ENCODE measurements at places on chromosomes 12 and 14. TPM values are rescaled to one million over a fixed set of nuclear protein-coding genes. Genes with fewer than 3 reads are reported as not detected.

GRCh38 chr14:102893452-102893851, 29.0 kb upstream of the AMN start:
- no peak for DNase-seq
- H3K36me3 ChIP-seq = no peaks in the 10 kb centered on the region
- no peak overlapping the region for H3K4me3 ChIP-seq
- H3K4me1 ChIP-seq = no peaks in the 10 kb centered on the region

DNA sequence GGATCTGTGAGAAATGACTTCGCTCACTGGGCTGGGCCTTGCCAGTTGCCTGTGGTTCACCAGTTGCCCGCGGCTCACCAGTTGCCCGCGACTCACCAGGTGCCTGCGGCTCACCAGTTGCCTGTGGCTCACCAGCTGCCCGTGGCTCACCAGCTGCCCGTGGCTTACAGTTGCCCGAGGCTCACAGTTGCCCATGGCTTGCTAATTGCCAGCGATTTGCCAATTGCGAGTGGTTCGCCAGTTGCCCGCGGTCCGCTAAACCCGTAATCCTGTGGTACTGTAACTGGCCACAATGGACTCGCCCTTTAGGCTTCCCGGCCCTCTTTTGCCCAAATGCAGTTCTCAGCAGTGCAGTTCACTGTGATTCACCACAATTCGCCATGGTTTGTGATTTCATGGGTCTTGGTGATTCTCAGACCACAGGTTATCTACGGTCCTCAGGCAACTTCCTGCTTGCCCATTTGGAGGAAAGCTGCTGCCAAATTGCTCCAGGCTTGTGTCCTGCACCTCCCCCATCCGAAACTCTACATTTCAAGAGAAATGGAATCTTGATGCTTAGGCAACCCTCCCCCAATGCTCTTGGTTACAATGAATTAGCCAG, 15.0 kb upstream of the MEG3 start:
- no peaks in the 10 kb centered on the region for H3K27me3 ChIP-seq
- no peaks in the 10 kb centered on the region for H3K4me1 ChIP-seq
- no peak overlapping the region for H3K27ac ChIP-seq
- no peak overlapping the region for H3K4me3 ChIP-seq
- no peaks in the 10 kb centered on the region for H3K36me3 ChIP-seq
- no peak for DNase-seq

Gene PTGDR
- not detected for total RNA-seq

GRCh38 chr12:88406905-88407304, 173.4 kb downstream of the KITLG start:
- no peaks in the 10 kb centered on the region for H3K4me1 ChIP-seq
- no peaks in the 10 kb centered on the region for H3K36me3 ChIP-seq
- no peak overlapping the region for H3K4me3 ChIP-seq
- no peak overlapping the region for H3K27ac ChIP-seq
- no peak for DNase-seq

DNA sequence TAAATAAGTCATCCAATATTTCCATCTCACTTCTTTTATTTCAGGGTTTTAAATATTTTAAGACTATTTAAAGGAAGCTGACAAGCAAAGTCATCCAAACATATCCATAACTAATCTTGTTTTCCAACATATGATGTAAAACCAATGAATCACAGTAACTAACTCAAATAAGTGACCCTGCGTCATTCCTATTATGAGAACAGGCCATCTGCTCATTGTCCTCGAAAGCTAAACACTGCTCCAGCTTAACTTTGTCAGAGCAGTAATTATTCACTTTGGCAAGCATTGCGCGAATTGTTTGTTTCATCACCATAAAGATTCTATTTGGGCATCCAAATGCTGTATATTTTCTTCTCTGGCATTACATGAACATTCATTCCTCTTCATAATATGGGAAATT, 99.1 kb downstream of the CAPZA3 start:
- H3K4me1 ChIP-seq = no peaks in the 10 kb centered on the region
- DNase-seq = no peak
- no peak overlapping the region for H3K27ac ChIP-seq
- no peak overlapping the region for H3K4me3 ChIP-seq
- no peaks in the 10 kb centered on the region for H3K36me3 ChIP-seq
- H3K27me3 ChIP-seq = no peaks in the 10 kb centered on the region

GRCh38 chr14:63249092-63249491, 44.8 kb downstream of the RHOJ start:
- H3K36me3 ChIP-seq = no peaks in the 10 kb centered on the region
- H3K4me3 ChIP-seq = no peak overlapping the region
- H3K4me1 ChIP-seq = no peaks in the 10 kb centered on the region
- no peak overlapping the region for H3K27ac ChIP-seq

Gene KCNC2
- not detected for total RNA-seq

- no peak for DNase-seq
- H3K27ac ChIP-seq = peak overlapping the region; percentile 85
- H3K27me3 ChIP-seq = no peaks in the 10 kb centered on the region
Observed at GRCh38 chr14:51546603-51547258, 105.0 kb upstream of the FRMD6 start.

Gene TPH2
- total RNA-seq = not detected

Gene SIX4
- total RNA-seq = 17.3 TPM

DNA sequence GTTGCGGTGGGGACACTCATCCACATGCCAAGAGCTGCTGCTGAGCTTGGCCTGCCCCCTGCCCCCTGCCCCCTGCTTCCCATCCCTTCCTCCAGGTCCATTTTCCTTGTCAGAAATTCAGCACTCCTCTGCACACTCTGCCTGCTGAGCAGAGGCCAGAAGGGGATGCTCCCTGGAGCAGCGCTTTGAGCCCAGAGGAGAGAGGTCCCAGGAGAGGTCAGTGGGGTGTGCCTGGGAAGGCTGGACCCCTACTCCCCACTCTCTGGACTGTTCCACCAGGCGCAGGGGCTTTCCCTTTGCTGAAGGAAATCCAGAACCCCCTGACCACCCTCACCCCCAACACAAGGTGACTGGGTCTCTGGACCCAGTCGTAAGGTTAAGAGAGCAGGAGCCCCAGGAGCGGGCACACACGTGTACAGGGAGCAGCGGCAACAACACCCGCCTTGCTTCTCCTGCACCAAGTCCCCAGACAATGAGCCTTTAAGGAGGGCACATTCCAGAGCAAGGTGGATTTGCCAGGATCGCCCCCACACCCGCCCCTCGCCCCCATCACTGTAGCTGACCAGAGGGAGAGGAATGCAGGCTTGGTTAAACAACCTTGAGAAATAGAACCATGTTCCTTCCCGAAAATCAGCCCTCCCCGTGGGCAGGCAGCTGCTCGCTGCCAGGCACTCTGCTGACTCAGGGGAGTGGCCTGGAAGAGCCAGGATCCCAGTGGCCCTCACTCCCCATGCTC, 30.7 kb downstream of the ISCA2 start:
- no peak for DNase-seq
- H3K4me1 ChIP-seq = no peaks in the 10 kb centered on the region
- no peak overlapping the region for H3K4me3 ChIP-seq
- no peaks in the 10 kb centered on the region for H3K36me3 ChIP-seq

Gene LYZ
- total RNA-seq = 1.1 TPM

- DNase-seq = no peak
- H3K27ac ChIP-seq = no peak overlapping the region
- no peak overlapping the region for H3K4me3 ChIP-seq
- H3K27me3 ChIP-seq = no peaks in the 10 kb centered on the region
Observed at GRCh38 chr12:4118017-4118510, 155.5 kb upstream of the CCND2 start.

Gene NINJ2
- total RNA-seq = 1.9 TPM

- peak overlapping the region; percentile 100 for H3K27ac ChIP-seq
- no peaks in the 10 kb centered on the region for H3K36me3 ChIP-seq
- DNase-seq = no peak
- H3K4me3 ChIP-seq = 0 out of 2 replicates have a peak overlapping the region, but pooled peaks have one; percentile 14
Observed at GRCh38 chr12:75724928-75725312, 213.5 kb upstream of the KRR1 start.

Gene FAIM2
- total RNA-seq = 0.49 TPM

DNA sequence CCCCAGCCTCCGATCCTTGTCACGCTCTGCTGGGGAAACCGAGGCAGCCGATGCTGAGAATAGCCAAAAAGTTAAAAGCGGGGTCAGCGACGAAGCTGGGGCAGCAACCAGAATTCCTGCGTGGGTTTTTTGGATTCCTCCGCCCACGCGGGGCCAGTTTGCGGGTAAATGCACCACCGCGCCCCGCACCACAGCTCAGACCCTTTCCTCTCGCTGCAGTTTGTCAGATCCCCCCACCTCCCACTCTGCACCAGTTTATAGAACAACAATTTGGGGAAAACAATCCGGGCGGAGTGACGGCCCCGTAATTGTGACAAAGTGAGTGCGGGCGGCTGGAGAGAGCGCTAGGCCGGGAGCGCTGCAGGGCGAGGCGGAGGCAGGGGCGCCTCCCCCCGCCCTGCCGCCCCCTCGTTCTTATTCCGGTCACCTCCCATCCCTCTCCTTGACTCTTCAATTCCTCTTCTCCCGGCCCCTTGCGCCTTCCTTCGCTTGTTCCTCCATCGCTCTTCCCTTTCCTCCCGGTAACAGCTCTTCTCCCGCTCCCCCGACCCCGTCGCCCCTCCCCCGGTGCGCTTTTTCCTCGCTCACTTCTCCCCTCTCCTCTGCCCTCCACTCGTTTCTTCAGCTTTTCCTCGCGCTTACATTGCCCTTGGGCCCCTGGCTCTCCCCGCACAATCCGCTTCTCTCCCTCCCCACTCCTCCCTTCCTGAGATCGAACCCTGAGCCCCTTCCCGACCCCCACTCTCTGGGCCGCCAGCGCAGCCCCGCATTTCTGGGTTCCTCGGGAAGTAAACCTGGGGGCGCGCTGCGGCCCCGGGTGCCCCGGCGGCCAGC, 646 bp upstream of the DNAJC22 start:
- DNase-seq = no peak
- peaks cover 20% of the 10 kb centered on the region for H3K4me1 ChIP-seq
- H3K27ac ChIP-seq = no peak overlapping the region
- H3K27me3 ChIP-seq = no peaks in the 10 kb centered on the region
- H3K4me3 ChIP-seq = peak overlapping the region; percentile 63
- no peaks in the 10 kb centered on the region for H3K36me3 ChIP-seq

- H3K27ac ChIP-seq = no peak overlapping the region
- H3K4me3 ChIP-seq = no peak overlapping the region
- H3K36me3 ChIP-seq = peaks cover 8% of the 10 kb centered on the region
- peak; percentile 78 for DNase-seq
Observed at GRCh38 chr12:55720894-55721444, 776 bp downstream of the RDH5 start.

Gene CHFR
- 74.0 TPM for total RNA-seq

- no peaks in the 10 kb centered on the region for H3K27me3 ChIP-seq
- H3K4me1 ChIP-seq = peaks cover 28% of the 10 kb centered on the region
- no peak overlapping the region for H3K4me3 ChIP-seq
- H3K36me3 ChIP-seq = no peaks in the 10 kb centered on the region
Observed at GRCh38 chr12:54265364-54265812, 14.5 kb downstream of the CBX5 start.

GRCh38 chr14:100424504-100425428, 101.6 kb downstream of the SLC25A47 start:
- H3K27me3 ChIP-seq = no peaks in the 10 kb centered on the region
- peak overlapping the region; percentile 61 for H3K27ac ChIP-seq
- H3K4me3 ChIP-seq = no peak overlapping the region
- peaks cover 45% of the 10 kb centered on the region for H3K4me1 ChIP-seq
- no peaks in the 10 kb centered on the region for H3K36me3 ChIP-seq

DNA sequence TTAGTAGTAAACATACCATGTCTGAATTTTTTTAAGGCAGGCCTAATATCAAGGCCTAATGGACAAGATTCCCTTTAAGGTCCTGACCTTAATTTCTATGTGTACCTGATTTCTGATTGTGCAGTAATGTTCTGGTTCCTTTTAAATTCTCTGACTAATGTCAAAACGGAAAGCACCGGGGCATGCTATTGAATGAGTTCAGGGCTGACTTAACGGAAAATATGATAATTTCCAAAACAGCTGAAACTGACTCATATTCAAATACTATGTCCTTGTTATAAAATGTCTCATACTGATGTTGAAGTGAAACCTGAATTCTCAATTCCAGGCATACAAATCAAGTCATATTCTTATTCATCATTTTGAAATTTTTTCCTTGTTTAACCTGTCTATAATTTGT, 6.7 kb downstream of the TAS2R43 start:
- no peak overlapping the region for H3K4me3 ChIP-seq
- no peak for DNase-seq
- H3K27me3 ChIP-seq = no peaks in the 10 kb centered on the region
- H3K27ac ChIP-seq = no peak overlapping the region
- H3K36me3 ChIP-seq = no peaks in the 10 kb centered on the region
- H3K4me1 ChIP-seq = no peaks in the 10 kb centered on the region

- H3K36me3 ChIP-seq = no peaks in the 10 kb centered on the region
- no peaks in the 10 kb centered on the region for H3K27me3 ChIP-seq
- H3K4me3 ChIP-seq = peak within 1 kb of the TSS; percentile 45
- no peak for DNase-seq
- no peaks in the 10 kb centered on the region for H3K4me1 ChIP-seq
- H3K27ac ChIP-seq = no peak within 1 kb of the TSS
Observed at GRCh38 chr12:20368114-20368650, at the start of gene PDE3A. Gene PDE3A, plus strand, starts transcription at chr12:20368537. Its CDS starts 748 bp downstream, at chr12:20369285.

- H3K36me3 ChIP-seq = no peaks in the 10 kb centered on the region
- DNase-seq = no peak
- H3K27me3 ChIP-seq = no peaks in the 10 kb centered on the region
- no peaks in the 10 kb centered on the region for H3K4me1 ChIP-seq
- H3K4me3 ChIP-seq = no peak overlapping the region
Observed at GRCh38 chr12:8985213-8985754, 4.1 kb upstream of the KLRG1 start.

DNA sequence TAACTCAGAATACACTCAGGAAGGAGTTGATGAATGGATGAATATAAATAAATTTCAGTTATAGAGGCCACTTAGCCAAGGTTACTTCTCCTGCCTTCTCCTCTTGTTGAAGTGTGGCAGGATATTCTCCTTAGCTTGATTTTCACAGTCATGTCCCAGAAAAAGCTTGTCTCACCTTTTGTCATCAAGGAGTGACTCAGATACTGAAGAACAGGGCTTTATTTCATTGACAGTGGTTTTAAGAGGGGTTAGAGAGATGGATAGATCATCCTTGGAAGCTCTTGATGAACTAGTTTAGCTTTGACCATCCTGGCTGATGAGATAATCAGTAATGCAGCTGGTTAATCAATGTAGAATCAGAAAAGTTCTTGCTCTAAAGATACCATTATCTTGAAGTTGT, 35.0 kb upstream of the CFAP54 start:
- H3K27ac ChIP-seq = no peak overlapping the region
- H3K4me1 ChIP-seq = no peaks in the 10 kb centered on the region
- no peak for DNase-seq
- no peaks in the 10 kb centered on the region for H3K36me3 ChIP-seq

GRCh38 chr12:93089805-93090569, 160.9 kb upstream of the EEA1 start:
- H3K4me1 ChIP-seq = no peaks in the 10 kb centered on the region
- no peak overlapping the region for H3K4me3 ChIP-seq
- peak overlapping the region; percentile 1 for H3K27ac ChIP-seq
- no peaks in the 10 kb centered on the region for H3K36me3 ChIP-seq

Gene TAS2R9
- total RNA-seq = not detected

GRCh38 chr12:132489602-132490266, at the start of gene FBRSL1:
Gene FBRSL1, plus strand, starts transcription at chr12:132490151.
- peaks cover 39% of the 10 kb centered on the region for H3K4me1 ChIP-seq
- no peaks in the 10 kb centered on the region for H3K27me3 ChIP-seq
- H3K4me3 ChIP-seq = peak within 1 kb of the TSS; percentile 73
- H3K27ac ChIP-seq = peak within 1 kb of the TSS; percentile 70
- no peak for DNase-seq
- no peaks in the 10 kb centered on the region for H3K36me3 ChIP-seq

Gene TFCP2
- total RNA-seq = 33.9 TPM

- no peaks in the 10 kb centered on the region for H3K4me1 ChIP-seq
- H3K27me3 ChIP-seq = no peaks in the 10 kb centered on the region
- DNase-seq = no peak
- no peaks in the 10 kb centered on the region for H3K36me3 ChIP-seq
Observed at GRCh38 chr14:95014036-95014435, 143.3 kb downstream of the DICER1 start.

GRCh38 chr14:90714811-90715210, 101.4 kb downstream of the TTC7B start:
- no peak for DNase-seq
- H3K27me3 ChIP-seq = no peaks in the 10 kb centered on the region
- H3K4me3 ChIP-seq = no peak overlapping the region
